NCI-H1417 (cell line): ENCODE measurements at places on chromosomes 1 and 21.

- no peak for DNase-seq
Measured at GRCh38 chr1:93979718-93980319, 70.6 kb upstream of the GCLM start.

GRCh38 chr1:172885971-172886370 is 164.8 kb downstream of the TNFSF18 start:
- DNase-seq, result no peak

DNA sequence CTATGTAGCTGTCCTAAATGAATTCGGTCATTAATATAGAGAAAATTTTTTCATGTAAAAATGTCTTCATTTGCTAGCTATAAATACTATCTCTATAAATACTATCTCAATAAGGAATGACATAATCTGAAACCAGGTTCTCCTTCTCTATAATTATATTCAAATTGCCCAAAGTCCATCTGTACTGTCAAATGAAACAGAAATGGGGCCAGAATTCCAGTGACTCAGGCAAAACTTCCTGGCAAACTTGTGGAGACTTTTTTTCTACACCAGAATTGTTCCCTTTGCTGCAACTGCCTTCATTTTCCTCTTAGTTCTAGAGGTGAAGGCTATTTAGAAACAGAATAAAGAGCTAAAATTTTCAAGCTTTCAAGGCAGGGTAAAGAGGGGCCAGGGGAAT is 152.5 kb downstream of the KCNH1 start:
- DNase-seq, result no peak

DNA sequence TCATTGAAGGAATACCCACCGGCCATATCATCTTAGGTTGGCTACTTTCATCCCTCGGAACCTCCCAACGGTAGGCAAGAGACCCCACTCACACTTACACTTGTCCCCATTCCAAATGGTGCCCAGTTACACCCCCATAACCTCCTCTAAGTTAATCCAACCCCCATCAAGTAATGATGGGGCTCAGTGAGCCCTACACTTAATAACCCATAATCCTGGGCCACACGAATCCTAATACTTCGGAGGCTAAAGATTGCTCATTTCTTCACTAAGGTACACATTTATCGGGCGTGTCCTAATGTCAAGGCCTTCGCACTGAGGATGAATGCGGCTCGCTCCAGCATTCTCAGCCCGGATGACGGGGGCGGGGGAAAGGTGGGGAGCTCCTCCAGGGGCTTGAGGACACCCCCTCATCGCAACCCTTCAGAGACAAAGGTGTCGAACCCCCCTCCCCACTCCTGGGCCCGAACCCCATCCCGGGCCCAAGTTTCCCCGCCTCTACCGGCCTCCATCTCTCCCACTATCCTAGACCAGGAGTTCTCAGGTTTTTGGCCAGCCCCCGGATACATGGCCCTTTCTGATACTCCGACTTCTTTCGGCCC is 435 bp downstream of the ILF2 start:
- no peak for DNase-seq

DNA sequence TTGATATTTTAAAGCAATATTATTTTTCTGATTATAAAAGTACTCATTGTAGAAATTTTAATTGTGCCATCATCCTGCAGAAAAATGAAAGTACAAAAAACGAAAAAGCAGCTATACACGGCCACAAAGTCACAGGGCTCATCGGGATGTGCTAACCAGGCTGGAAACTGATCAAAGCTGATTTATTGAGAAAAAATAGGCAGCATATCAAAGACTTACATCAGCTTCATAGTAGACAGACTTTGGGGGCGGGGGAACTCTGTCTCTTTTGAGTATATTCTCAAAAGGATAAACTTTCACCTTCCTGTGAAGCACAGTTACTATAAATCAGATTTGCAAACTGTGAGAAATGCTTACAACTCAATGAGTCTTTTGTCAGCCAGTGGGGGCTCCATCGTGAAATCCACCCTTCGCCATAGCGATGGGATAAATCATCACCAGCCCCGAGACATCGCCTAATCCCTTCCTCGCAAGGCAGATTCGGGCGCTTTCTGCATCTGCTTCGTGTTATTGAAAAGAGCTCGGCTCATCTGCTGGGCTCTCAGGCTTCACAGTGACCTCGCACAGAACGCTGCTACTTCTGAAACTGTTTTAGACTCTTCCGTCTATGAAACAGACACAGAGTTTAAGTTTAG is 69.2 kb upstream of the ERG start:
- no peak for DNase-seq

- no peak for DNase-seq
Measured at GRCh38 chr1:178490136-178490535, 6.6 kb downstream of the CLEC20A start.
